ENCODE measurements at places on chromosomes 7 and 10.

DNA sequence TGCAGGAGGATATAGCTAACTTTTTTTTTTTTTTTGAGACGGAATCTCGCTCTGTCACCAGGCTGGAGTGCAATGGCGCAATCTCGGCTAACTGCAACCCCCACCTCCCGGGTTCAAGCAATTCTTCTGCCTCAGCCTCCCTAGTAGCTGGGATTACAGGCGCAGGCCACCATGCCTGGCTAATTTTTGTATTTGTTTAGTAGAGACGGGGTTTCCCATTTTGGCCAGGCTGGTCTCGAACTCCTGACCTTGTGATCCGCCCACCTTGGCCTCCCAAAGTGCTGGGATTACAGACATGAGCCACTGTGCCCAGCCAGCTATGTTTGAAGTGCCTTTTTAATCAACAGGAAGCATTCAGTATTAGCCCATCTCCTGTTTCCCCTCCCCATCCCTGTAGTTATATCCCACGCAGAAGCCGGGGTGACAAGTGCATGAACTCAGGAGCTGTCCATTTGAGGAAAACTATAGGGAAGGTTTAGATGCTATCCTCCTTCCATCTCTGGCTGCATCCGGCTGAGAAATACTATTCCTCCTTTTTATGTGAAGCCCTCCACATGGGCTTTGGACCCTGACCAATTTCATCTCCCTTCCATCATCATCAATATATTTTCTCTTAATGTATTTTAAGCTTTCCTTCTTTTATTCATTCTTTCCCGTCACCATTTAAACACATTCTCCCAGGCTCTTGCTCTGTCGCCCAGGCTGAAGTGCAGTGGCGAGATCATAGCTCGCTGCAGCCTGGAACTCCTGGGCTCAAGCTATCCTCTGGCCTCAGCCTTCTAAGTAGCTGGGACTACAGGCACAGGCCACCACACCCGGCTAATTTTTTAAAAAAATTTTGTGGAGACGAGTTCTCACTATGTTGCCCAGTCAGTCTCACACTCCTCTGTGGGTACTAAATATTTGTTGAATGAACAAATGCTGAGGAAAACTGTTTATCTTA lies 1.3 kb upstream of the POT1 start:
- no peak for DNase-seq

- DNase-seq, result no peak
Measured at GRCh38 chr7:14095233-14095950, 105.9 kb upstream of the ETV1 start.

- no peak for DNase-seq
Measured at GRCh38 chr7:69498671-69499070, 99.6 kb upstream of the AUTS2 start.

DNA sequence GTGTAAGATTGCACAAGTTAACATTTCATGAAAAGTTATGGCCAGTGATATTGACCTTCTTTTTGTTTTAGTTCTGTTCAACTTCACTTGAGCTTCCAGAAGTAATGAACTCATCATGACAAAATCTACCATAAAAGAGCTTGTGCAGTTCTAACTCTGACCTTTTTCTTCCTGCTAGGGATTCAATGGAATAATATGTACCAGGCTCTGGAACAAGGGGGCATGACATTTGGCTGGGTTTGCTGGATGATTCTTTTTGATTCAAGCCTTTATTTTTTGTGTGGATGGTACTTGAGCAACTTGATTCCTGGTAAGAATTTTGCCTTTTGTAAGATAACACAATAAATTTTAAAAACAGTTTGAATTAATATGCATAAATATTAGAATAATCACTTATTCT lies 205.0 kb downstream of the ABCA13 start:
- DNase-seq, result no peak

GRCh38 chr10:114519756-114520293 lies 115.5 kb upstream of the AFAP1L2 start:
- DNase-seq, result no peak

- no peak for DNase-seq
Measured at GRCh38 chr10:118116715-118117449, 70.1 kb upstream of the RAB11FIP2 start.

DNA sequence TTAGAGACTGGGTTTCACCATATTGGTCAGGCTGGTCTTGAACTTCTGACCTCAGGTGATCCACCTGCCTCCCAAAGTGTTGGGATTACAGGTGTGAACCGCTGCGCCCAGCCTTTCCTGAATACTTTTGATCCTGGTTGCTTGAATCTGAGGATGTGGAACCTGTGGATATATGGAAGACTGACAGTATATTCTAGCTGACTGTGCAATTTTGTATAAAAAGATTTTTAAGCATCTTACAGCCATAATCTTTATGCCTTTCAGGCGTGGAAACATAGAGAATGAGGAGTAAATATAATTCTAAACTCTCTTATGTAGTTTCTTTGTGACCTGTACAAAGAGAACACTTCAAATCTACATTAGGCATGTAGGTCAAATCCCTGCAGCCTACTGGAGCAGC lies 16.2 kb downstream of the TSPAN14 start:
- DNase-seq, result no peak

- DNase-seq, result no peak
Measured at GRCh38 chr10:4202938-4203337, 417.9 kb upstream of the KLF6 start.

GRCh38 chr10:76303682-76304316 lies 872.4 kb downstream of the LRMDA start:
- no peak for DNase-seq

GRCh38 chr10:85995791-85996190 lies 370.8 kb downstream of the GRID1 start:
- DNase-seq, result no peak

- DNase-seq, result no peak
Measured at GRCh38 chr10:104582602-104582951, 58.5 kb upstream of the SORCS3 start.

GRCh38 chr10:18414061-18414460 lies 237.3 kb downstream of the NSUN6 start:
- DNase-seq, result no peak

GRCh38 chr7:2564970-2565540 lies 6.3 kb downstream of the IQCE start:
- DNase-seq, result no peak

GRCh38 chr10:58735087-58735486 lies 222.4 kb downstream of the BICC1 start:
- DNase-seq, result no peak

DNA sequence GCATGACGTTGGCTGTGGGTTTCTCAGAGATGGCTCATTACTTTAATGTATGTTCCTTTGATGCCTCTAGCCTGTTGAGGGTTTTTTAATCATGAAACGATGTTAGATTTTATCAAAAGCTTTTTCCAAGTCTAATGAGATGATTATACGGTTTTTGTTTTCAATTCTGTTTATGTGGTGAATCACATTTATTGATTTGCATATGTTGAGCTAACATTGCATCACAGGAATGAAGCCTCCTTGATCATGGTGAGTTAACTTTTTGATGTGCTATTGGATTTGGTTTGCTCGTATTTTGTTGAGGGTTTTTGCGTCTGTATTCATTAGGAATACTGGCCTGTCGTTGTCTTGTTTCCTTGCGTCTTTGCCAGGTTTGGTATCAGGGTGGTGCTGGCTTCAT lies 52.3 kb upstream of the PTPN12 start:
- DNase-seq, result no peak

GRCh38 chr7:118080947-118081346 lies 103.0 kb upstream of the LSM8 start:
- no peak for DNase-seq

Measured in activated CD8-positive, alpha-beta memory T cell treated with anti-CD3 and anti-CD28 coated beads for 1 hour (primary cell).